ENCODE measurements at places on chromosomes 1 and 21.

DNA sequence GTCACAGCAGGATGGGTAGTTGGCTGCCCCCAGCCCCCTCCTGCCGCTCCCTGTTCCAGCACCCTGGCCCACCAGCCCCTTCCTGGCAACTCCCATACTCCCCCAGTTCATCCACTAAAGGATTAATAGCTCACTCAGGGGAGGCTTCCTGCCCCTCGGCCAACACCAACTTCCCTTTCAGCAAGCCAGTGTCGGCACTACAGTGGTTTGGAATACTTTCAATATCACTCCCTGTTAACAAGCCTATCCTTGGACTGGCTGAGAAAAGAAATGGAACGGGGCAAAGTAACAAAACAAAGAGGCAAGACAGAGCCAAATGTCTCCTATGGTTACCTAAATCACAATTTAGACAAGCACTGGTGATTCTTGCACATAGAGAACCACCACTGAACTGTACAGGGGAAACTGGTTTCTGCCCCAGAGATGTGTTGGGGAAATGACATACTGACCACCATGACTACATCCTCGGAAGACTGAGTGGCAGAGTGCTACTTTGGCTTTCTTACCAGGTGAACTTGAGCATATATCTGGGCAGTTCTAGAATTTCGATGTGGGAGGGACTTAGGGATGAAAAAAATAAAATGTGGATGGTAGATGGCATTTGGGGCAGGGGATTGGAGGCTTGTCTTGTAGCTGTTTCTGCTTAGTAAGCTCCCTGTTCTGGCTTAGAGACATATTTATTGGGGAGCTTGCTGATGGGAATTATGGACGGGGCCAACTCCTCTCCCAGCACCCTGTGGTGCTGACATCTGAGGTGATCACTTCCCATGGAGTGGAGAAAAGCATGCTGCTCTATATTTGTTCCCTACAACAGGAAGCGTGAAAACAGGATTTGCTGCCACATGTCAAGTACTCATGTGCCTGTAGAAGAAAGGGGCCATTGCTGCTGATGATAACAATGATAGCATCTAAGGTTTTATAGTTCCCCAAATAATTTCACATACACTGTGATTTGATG lies 7.1 kb upstream of the CAPN2 start:
- DNase-seq, result no peak

- no peak for DNase-seq
Observed at GRCh38 chr1:199705825-199706224, 321.7 kb upstream of the NR5A2 start.

DNA sequence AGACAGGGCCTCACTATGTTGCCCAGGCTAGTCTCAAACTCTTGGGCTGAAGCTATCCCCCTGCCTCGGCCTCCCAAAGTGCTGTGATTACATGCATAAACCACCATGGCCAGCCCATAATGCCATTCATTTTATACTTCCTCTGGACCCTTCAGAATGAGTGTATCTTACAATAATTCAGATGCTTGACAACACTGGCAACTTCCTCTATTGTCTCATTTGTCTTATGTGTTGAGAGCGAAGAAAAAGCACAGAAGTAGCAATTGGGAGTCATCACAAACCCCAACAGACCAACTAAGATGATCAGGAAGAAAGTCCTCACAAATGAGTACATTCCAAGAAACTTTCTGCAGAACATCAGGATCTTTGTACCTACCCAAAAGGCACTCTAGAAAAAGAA lies 191.9 kb downstream of the RERE start:
- no peak for DNase-seq

DNA sequence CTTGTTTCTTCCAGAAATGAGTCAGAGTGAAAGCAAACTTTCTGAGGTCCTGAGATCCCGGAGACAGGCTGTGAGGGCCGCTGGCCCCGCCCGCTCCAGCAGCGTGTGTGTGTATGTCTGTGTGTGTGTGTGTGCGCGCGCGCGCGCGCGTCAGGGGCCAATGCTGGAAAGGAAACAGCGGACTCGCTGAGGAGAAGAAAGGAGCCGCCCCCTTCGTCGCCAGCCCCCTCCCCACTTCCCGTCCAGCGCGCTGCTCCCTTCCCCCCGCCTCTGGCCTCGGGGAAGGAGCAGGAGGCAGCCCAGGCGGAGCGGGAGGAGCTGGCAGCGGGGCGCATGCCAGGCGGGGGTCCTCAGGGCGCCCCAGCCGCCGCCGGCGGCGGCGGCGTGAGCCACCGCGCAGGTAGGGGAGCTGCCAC lies at the start of gene DISC1:
Gene DISC1, plus strand, starts transcription at position 256 of the 416 bp plus-strand sequence. Its CDS starts 78 bp downstream, at position 334.
- DNase-seq, result peak; percentile 63

DNA sequence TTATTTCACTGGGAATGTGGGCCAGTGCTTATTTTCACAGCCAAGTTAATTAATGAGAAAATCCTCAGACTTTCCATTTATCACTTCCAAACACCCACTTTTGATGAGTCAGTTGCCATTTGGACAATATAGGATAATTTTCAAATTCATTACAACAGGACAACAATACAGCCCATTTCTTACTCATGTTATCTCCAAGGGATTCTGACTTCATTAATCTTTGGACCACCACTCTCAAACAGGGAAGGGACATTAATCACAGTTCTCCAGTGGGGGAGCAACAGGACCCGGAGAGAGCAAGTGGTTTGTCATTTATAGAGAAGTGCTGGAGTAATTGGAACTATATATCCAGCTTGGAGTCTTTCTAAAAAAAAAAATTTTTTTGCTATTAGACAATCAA lies 38.7 kb downstream of the JUN start:
- DNase-seq, result no peak

GRCh38 chr1:8883491-8883890 lies 5.0 kb upstream of the ENO1 start:
- no peak for DNase-seq

DNA sequence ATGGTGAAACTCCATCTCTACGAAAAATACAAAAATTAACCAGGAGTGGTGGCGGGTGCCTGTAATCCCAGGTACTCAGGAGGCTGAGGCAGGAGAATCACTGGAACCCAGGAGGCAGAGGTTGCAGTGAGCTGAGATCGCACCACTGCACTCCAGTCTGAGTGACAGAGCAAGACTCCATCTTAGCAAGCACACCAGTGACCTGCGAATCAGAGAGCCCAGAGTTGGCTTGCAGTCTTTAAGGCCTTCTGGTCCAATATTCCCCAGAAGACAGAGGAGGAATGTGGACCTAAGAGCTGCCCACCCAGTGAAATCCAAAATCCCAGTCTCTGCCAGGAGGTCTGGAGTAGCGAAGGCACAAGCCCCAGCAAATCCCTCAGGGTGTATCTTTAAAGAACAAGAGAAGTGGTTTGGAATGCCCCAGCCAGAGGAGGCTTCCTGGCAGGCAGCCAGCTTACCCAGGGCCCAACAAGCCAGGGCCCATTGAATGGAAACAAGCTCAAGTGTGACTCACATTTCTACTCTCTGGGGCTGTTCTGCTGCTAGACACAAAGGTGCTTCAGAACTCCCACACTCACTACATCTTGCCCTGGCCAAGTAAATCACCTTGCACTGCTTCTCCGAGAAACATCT lies 23.9 kb downstream of the GPR161 start:
- DNase-seq, result no peak

DNA sequence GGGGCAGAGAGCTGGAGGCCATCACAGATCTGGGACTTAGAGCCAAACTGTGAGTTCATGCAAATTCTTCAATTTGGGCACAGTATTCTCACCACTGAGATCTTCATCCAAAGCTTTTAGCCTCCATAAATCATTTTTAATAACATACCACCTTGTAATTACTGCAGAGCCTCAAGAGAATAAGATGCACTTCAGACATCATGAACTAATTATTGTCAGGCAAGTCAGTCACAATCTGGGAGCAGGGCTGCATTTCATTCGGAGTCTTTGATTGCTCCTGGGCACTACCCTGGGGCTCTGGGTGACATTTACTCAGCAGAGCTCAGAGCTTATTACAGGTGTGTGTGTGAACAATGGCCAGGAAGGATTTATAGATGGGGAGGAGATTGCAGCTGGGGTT lies 623.7 kb downstream of the PTPRU start:
- no peak for DNase-seq

All from frontal cortex (tissue), 4 donors.